AG08395 (cell line): ENCODE measurements at places on chromosomes 11 and 22.

DNA sequence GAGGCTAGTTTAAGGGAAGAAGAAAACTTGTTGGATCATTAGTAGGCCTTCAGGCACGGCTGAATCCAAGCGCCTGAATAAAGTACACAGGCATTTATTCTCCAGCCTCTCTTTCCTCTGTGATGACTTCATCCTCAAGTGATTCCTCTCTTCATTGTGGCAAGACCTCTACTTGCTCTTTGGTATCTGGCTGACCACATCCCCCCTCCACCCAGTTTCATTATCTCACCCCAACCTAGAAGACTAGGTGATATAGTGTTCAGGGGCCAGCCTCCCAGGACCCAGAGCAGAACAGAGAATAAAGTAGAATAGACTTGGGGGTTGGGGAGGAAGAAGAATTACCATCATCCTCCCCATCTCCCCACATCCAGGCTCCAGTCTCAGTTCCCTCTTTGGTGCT is 189.3 kb downstream of the MIAT start:
- no peak for DNase-seq

- DNase-seq, result no peak
These were observed 1.8 kb upstream of the SNU13 start for GRCh38 chr22:41690476-41690875.

- DNase-seq, result no peak
These were observed 4.2 kb upstream of the LRFN4 start for GRCh38 chr11:66852466-66853241.

DNA sequence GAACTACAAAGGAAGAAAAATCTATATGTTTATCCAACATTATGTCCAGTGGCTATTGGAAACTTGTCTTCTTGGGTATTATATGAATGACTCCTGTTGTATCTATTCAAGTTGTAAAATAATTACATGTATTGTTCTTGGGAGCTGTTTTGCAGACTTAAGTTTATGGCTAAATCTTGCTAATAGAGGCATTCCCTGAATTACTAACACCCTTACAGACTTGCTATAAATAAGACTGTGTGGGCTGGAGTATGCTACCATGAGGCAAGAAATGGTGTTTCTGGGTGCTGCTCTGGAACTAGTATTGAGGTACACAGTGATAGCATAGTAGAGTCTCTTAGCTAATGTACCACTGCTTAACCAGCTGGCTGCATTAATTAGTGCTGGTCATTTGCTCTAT is 155.1 kb downstream of the HIPK3 start:
- DNase-seq, result no peak

GRCh38 chr22:38108561-38109319 is 1.7 kb downstream of the BAIAP2L2 start:
- no peak for DNase-seq

GRCh38 chr11:124481365-124482323 is 36.1 kb upstream of the OR8B8 start:
- DNase-seq, result peak; percentile 30

DNA sequence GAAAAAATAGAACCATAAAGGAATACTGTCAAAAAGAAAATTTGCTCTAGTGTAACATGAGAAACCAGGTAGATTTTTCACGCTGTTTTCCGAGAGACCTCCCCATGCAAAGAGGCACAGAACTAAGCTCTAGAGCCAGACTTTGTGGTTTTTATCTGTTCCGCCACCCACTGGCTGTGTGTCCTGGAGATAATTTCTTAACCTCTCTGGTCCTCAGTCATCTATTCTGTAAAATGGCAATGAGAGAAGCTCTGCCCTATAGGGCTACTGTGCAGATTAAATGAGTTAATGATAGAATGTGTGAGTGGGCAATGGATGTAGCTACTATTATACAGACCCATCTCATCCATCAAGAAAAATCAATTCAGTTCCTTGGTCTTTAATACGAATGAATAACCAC is 9.4 kb upstream of the SIGIRR start:
- no peak for DNase-seq

GRCh38 chr11:4087551-4087950 is 7.0 kb upstream of the RRM1 start:
- DNase-seq, result peak; percentile 47

GRCh38 chr22:19554834-19555404 is 30.7 kb upstream of the CLDN5 start:
- DNase-seq, result peak; percentile 35

GRCh38 chr11:107427569-107428180 is 29.9 kb downstream of the CWF19L2 start:
- no peak for DNase-seq

DNA sequence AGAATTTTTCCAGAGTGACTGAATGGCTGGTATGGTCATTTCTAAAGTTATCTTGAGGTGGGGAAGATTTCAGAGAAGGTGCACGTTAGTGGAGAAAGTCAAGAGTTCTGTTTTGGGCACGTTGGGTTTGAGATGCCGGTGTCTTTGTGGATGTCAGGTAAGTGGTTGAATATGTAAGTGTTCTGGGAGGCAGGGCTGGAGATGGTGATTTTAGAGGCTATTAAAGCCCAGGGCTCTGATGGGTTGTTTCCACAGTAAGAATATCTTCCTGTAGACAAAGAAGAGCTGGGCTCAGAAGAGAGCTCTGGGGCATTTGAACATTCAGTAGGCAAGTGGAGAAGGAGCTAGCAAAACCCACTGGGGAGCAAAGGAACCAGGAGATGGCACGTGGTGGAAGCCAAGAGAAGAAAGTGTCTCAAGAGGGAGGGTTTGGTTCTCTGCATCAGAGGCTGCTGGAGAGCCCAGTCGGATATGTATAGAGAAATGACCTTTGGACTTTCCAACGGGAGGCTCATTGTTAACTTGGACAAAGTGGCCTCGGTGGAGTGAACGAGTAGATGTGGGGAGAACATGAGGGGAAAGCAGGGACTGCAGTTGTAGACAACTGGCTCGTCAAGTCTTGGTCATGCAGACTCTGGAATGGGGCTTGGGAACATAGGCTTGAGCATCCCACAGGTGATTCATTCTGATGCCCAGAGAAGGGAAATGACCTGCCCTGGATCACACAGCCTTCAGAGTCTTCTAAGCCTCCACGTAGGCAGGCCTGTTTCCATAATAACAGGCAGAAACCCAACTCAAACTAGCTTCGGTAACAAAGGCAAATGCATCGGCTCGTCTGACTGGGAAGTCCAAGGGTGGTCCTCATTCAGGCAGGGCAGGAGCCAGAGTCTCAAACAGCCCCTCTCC is 98.4 kb upstream of the PARVA start:
- DNase-seq, result no peak

DNA sequence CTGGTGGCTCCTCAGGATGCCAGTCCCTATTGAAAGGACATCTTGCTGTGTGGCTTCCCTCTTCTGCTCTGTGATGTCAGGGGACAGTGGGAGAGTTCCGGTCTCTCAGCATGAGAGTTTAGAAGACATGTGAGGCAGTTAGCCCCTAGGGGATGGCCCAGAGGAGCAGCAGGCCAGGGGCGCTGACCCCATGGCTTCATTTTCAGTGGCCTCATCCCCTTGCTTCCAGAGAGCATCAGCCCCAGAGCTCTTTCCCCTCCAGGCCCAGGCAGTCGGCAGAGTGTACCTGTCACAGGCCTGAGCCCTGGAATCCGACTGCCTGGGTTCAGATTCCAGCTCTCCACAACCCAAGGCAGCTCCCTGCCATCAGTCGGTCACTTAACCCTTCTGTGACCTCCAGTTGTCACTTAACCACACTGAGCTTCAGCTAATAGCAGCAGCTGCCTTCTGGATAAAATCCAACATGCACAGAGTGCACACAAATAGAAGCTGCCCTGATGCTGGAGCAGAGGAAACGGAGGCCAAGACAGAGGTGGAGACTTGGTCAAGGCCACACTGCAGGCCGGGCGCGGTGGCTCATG is 14.1 kb upstream of the LRRC10B start:
- DNase-seq, result no peak

DNA sequence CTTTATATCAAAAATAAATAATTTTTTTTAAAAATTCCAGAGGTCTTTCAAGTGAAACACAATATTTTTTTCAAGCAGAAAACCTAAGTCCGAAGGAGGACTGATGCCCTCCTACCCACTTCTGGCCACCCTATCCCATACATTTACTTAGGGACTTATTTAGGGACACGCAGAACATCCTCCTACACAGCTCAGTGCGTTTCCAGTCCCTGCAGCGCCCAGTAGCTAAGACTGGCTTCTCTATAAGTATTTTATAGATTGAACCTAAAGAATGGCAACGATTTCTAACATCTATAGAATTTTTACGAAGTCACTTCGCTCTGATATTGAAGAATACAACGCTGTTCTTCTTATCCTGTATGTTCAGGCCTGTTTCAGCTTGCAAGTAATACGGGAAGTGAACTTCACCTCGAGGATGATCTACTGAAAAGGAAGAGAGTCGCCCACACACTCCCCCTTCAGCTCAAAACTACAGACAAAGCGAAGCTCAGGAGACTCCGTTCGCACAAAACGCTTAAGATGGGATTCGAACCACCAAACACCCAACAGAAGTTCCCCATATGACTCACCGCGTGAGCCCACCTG is 328 bp downstream of the CHEK2 start:
- no peak for DNase-seq

DNA sequence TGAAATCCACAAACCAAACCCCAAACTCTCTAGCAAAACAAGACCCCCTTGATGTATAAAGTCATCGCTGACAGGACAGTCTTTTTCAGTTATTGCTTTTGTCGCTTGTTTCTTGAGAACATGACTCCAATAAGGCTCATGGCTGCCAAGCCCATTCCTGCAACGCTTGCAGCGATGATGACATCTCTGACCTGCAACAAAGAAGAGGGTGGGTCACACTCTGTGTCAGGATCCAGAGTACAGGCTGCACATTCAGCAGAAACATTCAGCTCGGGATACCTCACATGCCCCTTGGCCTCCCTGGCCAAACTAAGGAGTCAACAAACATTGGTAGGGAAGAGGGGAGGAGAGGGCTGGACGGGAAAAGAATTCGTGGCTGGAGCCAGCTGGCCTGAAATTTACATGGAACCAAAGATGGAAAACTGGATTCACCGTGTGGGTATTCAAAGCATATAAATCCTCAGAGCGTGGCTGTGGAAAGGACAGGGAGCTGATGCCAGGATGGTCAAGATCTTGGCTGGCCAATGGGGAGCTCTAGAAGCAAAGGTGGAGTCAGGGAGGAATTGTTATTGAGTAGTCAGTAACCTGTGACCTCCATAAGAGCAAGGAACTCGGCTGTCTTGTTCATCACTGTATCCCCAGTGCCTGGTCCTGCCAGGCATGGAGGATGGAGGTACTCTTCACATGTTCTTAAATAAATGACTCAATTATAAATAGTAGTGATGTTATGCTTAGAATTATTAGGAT is 11.8 kb upstream of the PLAAT2 start:
- no peak for DNase-seq

DNA sequence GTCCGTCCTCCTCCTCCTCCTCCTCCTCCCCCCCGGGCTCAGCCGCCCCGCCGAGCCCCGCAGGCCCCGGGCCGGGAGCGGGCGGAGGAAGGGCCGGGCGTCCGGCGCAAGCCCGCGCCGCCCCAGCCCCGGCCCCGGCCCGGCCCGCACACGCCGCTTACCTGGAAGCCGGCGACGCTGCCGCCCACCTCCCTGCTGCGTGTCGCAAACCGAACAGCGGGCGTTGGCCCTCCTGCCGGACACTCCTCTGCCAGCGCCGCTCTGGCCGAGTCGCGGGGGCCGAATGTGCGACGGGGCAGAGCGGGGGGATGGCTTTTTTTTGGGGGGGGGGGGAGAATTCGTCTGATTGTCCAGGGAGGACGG is 1.1 kb downstream of the IGF2 start:
- DNase-seq, result no peak

DNA sequence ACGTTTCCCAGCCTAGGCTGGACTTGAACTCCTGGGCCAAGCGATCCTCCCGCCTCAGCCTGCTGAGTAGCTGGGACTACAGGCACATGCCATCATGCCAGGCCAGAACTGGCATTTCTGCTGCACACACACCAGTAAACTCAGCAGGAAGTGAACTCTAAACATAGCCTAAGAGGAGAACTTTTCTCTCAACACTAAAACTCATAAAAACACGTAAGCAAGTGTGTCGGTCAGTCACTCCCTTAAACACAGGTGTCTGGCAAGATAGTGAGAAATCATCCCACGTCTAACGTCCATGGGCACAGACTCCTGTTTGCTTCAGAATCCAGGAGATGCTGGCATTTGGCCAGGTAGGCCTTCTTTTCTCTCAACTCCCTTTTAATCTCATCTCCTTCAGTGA is 104.8 kb downstream of the RPL27A start:
- DNase-seq, result no peak

GRCh38 chr22:36761553-36762240 is 14.2 kb downstream of the IFT27 start:
- no peak for DNase-seq

DNA sequence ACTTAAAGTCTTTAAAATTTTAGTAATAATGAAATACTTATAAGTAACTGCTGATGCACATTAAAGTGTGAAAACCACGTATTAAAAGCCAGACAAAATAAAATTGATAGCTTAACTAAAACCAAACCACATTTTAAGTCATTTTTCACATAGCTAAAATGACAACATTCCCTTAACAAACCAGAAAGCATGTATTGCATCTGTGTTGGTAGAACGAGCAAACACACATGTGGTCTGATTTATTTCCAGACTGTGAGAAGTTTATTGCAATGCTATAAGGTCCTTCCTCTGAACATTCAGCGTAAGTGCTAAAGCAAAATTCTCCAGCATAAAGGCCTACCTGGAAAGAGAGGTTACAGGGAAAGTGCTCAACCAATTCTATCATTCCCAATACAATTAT is 57.8 kb downstream of the ARHGAP20 start:
- DNase-seq, result no peak
